Eye (tissue), 1 donor: ENCODE measurements at places on chromosomes 12 and 14.
A peak's percentile ranks its signal among the peaks of the same experiment; 100 is the strongest.

GRCh38 chr12:129001826-129002225 lies 148.5 kb downstream of the GLT1D1 start:
- DNase-seq = peak; percentile 56

DNA sequence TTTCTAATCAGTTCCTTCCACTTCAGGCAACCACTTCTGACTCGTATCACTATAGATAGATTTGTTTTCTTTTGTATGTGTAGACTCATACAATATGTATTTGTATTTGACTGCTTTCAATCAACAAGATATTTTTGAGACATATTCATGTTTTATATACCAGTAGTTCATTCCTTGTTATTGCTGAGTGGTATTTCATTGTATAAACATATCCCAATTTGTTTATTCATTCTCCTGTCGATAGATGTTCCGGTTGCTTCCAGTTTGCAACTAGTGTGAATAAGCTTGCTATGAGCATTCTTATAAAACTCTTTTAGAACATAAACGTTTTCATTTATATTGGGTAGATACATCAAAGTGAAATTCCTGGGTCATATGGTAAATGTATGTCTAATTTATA lies 119.2 kb downstream of the FIGNL2 start:
- no peak for DNase-seq

- DNase-seq = no peak
These were observed 16.0 kb downstream of the C14orf132 start for GRCh38 chr14:96055065-96055752.

- DNase-seq = no peak
These were observed 49.1 kb upstream of the MEG3 start for GRCh38 chr14:100776681-100777365.

- no peak for DNase-seq
These were observed 96.2 kb downstream of the KICS2 start for GRCh38 chr12:64125913-64126312.

- no peak for DNase-seq
These were observed 8.5 kb upstream of the MYO1A start for GRCh38 chr12:57058454-57058853.

- peak; percentile 86 for DNase-seq
These were observed 751 bp downstream of the P3H3 start for GRCh38 chr12:6828781-6829535.

DNA sequence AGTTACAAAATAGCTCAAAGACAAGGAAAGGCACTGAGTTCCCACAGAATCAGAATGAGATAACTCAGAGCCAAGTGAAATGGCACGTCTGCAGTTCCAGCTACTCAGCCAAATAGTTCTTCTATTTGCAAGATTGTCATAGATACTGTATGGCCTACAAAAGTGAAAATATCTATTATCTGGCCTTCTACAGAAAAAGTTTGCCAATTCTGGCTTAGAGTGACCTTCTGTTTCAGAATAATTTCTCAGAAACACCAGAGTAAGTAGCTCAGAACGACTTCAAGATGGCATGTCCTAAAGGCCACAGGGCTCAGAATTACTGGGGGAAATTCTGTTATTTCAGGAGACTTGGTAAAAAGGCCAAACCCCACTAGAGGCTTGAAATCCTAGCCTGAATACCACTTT lies 10.7 kb upstream of the RTRAF start:
- DNase-seq = no peak

- DNase-seq = no peak
These were observed 38.9 kb downstream of the FBXO33 start for GRCh38 chr14:39393289-39393688.

DNA sequence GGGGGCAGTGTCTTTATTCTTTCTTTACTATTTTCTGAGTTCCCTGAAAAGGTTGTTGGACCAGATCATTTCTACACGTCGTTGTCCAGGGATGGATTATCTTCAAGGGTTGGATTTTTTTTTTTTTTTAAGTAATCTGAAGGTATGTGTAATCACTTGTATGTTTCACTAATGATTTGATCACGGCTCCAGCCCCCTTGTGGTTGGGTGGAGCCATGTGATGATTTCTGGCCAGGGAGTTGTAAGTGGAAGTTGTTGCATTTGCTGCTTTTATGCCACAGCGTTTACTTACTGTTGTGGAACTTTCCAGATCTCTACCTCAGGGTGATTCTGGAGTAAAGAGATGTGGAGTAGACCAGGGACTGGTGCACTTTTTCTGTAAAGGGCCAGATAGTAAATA lies 390.3 kb downstream of the AACS start:
- no peak for DNase-seq

DNA sequence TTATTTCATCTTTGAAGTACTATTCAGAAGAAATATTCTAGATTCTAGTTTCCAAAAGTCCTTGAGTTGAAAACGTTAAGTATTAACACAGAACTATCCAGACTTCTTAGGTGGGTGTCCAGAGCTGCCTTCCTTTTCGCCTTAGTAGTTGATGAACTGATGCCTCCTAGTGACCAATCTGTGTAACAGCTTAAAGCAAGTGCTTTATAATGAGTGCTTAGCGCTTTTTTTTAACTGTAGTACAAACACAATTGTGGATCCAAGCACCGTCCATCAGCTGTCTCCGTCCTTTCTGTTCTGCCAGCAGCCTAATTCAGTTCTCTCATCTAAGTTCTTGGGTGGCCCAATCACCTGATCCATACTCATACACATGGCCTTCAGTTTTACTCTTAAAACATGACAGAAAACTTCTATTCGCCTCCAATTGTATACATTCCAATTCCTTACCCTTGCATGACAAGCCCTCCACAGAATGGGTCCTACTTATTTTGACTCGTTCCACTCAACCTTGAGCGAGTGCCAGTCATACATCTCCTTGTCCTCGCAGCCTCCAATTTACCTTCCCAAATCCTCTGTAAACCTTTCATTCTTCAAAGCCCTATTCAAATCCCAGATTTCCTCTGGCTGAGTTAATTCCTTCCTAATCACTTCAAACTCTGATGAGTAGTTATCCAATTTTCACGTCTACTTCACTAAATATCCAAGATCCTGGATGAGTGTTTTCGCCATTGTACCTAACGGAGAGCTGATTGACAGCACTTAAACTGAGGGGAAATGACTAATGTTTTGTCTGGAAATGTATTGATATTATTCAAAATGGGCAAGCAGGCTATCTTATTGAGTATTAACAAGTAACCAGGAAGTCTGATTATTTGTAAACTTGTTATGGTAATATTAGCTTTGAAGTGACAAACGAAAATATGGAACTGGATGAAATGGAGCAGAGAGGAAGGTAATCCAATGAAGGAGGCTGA lies 5.8 kb upstream of the PHLDA1 start:
- DNase-seq = peak; percentile 87

DNA sequence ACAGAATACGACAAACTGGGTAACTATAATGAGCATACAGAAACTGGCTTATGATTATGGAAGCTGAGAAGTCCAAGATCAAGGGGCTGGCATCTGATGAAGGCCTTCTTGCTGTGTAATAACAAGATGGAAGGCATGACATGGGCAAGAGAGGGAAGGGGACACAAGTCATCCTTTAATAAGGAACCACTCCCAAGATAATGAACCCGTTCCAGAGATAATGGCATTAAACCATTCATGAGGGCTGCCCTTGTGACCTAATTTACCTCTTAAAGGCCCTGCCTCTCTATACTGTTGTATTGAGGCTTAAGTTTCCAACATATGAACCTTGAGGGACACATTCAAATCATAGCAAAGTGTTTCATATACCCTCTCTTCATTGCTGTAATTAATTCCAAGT lies 4.6 kb upstream of the VTI1B start:
- no peak for DNase-seq

DNA sequence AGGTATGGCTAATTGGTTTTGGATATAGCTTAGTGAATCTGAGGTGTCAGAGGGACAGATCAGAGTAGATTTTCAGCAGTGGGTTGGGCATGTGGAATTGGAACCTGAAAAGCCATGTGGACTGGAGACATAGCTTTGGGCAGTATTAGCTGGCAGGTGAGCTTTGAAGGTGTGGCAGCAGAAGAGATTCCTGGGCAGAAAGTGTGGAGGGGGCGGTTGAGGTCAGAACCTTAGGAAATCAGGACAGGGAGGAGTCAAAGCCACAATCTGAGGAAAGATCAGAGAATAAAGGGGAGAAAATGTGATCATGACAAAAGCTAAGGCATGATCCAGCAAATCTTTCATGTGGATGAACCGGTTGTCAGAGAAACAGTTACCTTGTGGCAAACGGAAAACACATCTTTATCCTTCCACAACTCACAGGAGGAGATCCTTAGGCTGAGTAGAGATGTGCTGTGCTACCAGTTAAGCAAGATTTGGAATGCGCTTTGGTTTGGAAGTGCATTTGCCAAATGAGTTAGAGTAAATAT lies 56.4 kb downstream of the PTGER2 start:
- DNase-seq = no peak

DNA sequence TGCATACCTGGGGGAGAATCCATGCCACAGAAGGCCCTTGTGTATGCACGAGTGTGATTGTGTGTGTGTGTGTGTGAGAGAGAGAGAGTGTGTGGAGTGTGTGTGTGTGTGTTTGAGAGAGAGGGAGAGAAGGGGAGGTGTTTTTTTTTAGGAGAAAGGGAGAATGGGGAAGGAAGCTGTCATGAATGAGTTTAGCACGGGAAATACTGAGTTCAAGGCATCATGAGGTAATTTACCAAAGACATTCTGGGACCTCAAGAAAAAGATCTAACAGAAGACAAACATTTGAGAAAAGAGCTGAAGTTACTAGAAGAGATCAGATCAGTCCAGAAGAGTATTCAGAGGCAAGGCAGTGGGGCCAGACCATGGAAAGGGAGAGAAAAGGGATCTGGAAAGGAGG lies 157.1 kb downstream of the TTC7B start:
- DNase-seq = no peak

DNA sequence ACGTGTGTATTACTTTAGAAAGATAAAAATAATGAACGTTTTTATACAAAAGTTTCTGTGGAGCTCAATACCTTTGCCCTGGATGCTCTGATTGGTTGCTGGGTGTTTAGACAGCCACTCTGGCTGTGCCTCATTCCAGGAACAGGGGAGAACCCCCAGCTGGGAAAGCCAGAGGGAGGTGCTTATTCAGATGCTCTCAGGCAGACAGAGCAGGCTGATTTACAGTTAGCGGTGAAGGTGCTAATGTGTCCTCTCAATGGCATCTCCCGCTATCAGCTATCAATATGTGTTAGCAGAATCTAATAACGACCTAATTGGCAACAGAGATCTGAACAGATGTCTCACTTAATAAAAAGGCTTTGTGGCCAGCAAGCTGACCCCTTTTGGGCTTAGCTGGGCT lies 402.3 kb downstream of the NUAK1 start:
- no peak for DNase-seq

GRCh38 chr12:95380997-95381786 lies 92.8 kb upstream of the METAP2 start:
- DNase-seq = no peak

GRCh38 chr12:52347551-52348510 lies 19.4 kb downstream of the KRT85 start:
- DNase-seq = peak; percentile 33

GRCh38 chr14:26828741-26829140 lies 230.9 kb upstream of the NOVA1 start:
- DNase-seq = no peak

GRCh38 chr14:77139540-77140358 lies 1.8 kb downstream of the ZDHHC22 start:
- DNase-seq = peak; percentile 76

- DNase-seq = peak; percentile 63
These were observed 13.2 kb upstream of the SERPINA3 start for GRCh38 chr14:94598816-94599655.

- no peak for DNase-seq
These were observed 1.9 kb upstream of the HOXC5 start for GRCh38 chr12:54030889-54031471.

GRCh38 chr14:23559010-23559925 lies 3.2 kb downstream of the THTPA start:
- peak; percentile 76 for DNase-seq

- peak; percentile 58 for DNase-seq
These were observed 191.4 kb downstream of the FOXA1 start for GRCh38 chr14:37403626-37404025.

DNA sequence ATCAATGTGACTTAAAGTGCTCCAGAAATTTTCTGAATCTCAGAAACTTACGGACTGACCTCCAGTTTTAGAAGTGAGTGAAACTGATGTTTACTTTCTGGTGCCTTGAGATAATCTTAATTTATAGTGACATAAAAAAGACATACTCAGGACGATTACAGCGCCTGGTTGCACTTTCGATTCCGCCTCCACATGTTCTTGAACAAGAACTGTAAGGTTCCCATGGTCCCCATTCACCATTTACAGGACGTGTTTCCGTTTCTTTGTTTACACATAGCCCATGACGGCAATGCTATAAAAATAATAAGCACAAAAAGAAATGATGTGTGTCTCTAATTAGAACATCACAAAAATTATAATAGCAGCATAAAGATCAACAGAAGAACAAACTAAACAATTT lies 98.2 kb downstream of the ADAMTS20 start:
- no peak for DNase-seq

- DNase-seq = no peak
These were observed 8.0 kb upstream of the GPR84 start for GRCh38 chr12:54372113-54372806.

DNA sequence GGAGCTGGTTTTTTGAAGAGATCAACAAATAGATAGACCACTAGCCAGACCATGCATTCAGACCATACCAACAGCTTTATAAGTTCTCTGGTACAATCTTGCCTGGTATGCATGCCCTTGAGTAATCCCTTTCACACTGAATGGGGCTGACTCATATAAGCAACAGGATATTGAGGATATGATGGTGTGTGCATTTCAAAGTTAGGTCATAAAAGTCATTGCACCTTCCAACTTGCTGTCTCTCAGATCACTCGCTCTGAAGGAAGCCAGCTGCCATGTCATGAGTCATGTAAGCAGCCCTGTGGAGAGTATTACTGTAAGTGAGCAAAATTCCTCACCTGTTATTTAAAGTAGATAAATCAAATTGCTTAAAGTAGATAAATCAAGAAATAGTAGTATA lies 45.0 kb upstream of the OR6J1 start:
- peak; percentile 4 for DNase-seq

DNA sequence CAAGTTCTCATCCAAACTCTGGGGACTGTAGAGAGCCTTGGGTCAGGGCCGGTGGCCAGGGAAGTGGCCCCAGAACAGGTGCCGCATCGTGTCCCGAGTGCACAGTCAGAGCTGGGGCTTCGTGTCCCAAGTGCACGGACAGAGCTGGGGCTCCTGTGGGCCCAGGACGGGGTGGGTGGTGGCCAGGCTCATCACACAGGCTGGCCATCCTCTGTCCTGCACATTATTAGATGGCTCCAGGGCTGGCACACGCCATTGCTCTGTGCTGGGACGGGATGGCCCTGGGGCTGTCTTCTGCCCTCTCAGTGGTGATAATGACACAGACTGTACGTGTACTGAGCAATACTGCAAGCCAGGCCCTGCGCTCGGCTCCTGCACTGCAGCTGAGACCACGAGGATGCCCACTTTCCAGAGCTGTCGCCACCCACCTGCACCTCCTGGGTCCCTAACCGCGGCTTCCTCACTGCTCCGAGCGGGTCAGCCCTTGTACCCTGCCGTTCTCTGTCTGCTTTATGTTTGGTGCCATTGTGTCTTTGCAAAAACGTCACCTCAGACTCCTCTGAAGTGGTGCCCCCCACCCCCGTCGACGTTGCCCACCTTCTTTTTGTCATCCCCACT lies 1.9 kb downstream of the FBRSL1 start:
- no peak for DNase-seq
